ENCODE measurements at places on chromosomes 6 and 20.

DNA sequence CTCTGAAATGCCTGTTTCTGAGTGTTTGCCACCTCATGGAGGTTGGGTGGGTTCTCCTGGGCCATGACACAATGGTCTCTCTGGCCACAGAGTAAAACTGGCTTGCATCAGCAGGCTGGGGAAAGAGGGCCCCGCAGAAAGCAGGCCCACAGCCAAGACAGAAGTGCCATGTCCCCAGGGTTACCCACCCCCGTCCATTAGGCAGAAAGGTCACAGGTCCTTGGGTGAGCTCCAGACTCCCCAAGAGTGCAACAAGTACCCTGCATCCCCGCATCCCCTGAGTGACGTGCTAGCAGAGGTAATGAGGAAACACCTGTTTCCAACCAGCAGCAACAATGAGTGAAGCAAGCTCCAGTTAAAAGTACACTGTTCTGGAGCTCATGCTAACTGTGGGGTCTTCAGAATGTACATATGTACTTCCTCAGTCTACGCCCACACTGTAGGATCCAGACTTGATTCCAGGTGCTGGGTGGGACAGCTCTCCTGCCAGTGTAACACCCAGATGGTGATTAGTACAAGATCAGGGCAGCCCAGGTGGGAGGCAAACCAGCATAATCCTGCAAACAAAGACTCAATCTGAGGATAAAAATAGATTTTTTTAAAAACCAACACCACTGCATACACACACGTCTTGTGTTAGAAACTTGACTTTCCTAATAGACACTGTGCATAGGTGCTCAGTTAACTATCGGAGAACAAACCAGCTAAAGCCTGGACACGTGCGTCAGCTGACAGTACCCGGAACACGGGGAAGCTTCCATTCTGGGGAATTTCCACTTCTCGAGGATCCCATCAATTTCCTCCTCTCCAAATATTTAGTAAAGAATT is 31.5 kb downstream of the RRBP1 start:
- DNase-seq, result no peak

GRCh38 chr20:24640686-24641085 is 171.3 kb downstream of the SYNDIG1 start:
- no peak for DNase-seq

GRCh38 chr6:2448826-2449571 is 203.6 kb upstream of the GMDS start:
- DNase-seq, result no peak

DNA sequence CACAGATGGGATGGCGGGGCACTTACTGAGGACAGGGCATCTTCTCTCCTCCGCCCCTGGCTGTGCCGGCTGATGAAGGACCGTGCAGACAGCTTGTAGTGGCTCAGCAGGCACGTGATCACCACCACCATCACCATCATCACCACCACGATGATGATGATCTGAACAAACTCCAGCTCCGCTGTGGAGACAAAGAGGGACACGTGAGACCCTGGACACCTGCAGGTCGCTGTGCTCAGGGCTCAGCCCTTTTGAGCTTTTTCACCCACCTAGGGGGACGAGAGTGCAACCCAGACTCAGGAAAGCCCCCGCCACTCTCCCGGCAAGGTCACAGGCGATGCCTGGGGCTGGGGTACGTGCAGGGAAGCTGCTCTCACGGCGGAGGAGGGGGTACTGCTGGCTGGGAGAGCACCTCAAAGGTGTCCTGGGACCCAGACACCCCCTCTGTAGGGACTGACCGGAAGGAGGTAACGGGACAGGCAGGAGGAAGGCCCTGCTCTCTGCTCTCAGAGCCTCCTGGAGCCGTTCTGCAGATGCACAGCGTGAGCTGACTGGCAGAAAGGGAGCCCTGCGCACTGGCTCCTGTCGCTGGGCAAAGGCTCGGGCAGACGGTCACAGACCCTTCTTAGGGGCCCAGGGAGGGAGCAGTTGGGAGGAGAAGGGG is 39.4 kb upstream of the ZBP1 start:
- no peak for DNase-seq

GRCh38 chr6:55794136-55794812 is 81.1 kb downstream of the BMP5 start:
- no peak for DNase-seq

GRCh38 chr6:47454713-47455396 is 22.7 kb upstream of the CD2AP start:
- DNase-seq, result no peak

DNA sequence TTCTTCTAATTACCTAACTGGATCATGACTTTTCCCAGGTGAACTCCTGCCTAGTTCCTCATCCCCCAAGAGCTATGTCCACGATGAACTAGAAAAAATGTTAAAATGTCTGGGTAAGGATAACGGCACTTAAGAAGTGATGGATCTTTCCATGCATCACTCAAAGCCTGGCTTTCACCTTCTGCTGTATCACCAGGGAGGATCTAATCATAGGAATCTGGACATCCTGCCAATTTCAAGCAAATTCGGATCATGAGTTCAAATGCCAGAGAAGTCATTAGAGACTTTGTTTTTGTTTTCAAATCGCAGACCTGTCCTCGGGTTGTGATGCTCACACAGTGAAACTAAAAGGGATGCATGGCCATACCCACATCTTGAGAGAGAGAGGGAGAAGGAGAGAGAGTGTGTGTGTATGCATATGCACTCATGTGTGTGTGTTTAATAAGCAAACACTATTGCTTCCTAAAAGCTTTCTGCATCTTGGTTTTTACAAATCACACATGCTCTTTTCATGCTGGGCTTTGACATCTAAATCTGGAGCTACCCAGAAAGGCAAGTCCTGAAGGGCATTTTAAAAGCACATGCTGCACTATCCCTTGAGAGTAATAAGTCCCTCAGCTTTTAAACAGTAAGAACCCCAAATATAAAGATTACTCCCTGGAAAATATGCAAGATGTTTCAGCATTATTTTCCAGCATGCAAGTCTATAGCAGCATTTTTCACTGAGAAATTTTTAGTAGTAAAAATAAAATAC is 524.6 kb upstream of the NOX3 start:
- DNase-seq, result no peak

DNA sequence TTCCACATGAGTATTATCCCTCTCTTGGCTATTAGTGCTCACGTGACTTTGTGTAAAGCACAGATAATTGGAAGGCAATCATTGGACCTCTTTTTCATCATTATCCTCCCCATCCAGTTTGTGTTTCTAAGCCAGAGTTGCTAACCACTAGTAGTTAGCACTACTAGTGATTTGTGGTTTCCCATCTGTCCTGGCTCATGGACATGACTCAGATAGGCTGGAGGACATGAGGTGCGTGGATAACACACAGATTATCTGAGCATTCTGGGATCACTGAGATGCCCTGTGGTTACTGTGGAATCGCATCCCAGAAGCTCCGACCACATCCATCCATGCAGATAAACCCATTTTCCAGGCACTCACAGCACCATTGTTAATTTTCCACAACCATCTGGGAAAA is 123.8 kb upstream of the NAA20 start:
- no peak for DNase-seq

DNA sequence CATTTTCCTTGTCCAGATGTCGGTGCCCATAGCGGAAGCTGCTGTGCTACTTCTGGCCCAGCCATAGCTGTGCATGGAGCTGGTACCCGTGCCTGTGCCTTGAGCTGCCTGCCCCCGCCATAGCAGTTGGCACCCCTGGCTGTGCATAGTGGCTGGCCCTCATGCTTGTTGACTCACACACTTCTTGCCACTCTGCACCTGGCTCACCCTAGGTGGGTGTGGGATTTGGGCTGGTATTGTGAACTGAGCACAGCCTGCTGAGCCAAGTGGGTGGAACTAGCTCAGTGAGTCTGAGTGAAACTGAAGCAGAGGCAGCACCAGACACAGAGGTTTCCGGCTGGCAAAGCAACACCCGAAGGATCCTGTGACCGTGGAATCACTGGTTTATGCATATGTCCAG is 689.5 kb upstream of the EYS start:
- DNase-seq, result no peak

Data from stimulated activated CD4-positive, alpha-beta T cell treated with anti-CD3 and anti-CD28 coated beads, Interleukin-15, amount 100 ng/mL, for 1 hour (primary cell).